ENCODE measurements at places on chromosomes 5 and 9.

GRCh38 chr9:118419676-118420075 lies 715.5 kb downstream of the TLR4 start:
- DNase-seq: no peak

GRCh38 chr5:137891849-137892248 lies 2.6 kb downstream of the PKD2L2 start:
- DNase-seq: no peak

GRCh38 chr9:96129747-96130146 lies 172.2 kb downstream of the HSD17B3 start:
- no peak for DNase-seq

GRCh38 chr5:55575815-55576583 lies 41.2 kb upstream of the PLPP1 start:
- peak; percentile 77 for DNase-seq

DNA sequence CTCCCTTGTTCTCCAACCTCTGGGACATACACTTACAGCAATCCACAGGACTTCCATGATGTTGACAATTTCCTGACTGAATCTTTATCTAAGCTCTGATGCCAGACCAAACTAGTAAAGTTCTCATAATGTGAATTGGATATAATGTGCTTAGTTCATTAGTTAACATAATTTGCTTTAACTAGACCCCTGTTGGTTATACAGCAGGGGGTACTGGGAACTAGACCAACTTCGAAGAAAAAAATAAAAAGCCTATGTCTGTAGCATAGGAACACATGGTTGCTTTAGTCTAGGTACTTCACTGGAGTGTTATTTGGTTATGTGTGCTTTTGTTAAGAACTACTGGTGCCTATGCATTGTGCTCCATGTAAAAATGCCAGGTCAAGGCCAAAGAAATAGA lies 173.8 kb downstream of the ADAMTS6 start:
- DNase-seq: no peak

GRCh38 chr5:45512521-45512920 lies 183.7 kb downstream of the HCN1 start:
- DNase-seq: no peak

GRCh38 chr5:134509308-134510040 lies 16.0 kb upstream of the JADE2 start:
- DNase-seq: no peak

- DNase-seq: peak; percentile 44
These were observed 101.6 kb downstream of the FSTL4 start for GRCh38 chr5:133510634-133511262.

GRCh38 chr5:158881091-158881880 lies 218.4 kb downstream of the EBF1 start:
- no peak for DNase-seq

- DNase-seq: no peak
These were observed 280.0 kb downstream of the GAS1 start for GRCh38 chr9:86667307-86667706.

- DNase-seq: no peak
These were observed 101.7 kb downstream of the ZNF354C start for GRCh38 chr5:179161901-179162300.

- peak; percentile 75 for DNase-seq
These were observed 258.6 kb upstream of the ADAMTS16 start for GRCh38 chr5:4881366-4882002.

- DNase-seq: no peak
These were observed 142.4 kb upstream of the GRAMD2B start for GRCh38 chr5:126280846-126281245.

DNA sequence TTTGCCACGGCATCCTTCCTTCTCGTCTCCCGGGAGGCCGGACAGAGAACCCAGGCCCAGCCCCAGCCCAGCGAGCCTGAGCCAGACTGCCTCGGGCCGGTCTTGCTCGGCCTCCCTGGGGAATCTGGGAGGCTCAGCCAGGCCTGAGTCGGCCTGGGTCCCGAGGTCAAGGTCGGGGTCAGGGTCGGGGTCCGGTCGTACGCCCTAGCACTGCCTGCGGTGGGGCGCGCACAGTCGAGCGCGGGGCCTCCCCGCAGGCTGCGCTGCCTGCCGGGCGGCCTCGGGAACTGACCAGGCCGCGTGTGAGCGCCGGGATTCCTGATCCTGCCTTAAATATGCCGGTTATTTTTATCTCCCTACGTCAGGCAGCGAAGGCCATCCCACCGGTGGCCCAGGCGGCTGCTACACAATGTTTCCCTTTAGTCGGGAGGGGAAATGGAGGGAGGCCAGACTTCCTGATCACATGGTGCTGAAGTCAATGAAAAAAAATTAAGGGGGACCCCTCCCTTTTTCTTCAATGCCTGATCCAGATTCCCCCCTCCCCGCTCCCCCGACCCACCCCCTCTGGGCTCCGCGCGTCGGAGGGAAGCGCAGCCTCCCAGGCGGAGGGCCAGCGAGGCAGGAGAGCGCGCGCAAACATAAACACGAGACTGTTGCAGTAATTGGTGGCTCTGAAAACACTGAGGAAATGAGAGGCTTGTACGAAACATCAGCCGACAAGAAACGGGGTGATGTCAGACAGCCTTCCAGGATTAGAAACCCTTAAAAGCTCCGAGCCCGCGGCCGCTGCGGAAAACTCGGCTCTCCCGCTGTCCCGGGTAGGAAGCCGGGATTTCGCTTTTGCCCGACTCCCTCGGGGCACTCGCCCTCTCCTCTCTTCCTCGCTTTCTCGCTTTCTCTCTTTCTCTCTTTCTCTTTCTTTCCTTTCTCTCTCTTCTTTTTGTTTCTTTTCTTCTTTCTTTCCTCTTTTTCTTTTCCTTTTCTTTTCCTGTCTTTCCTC lies 148.2 kb upstream of the KLF4 start:
- DNase-seq: no peak

- no peak for DNase-seq
These were observed 73.2 kb upstream of the EPB41L4A start for GRCh38 chr5:112492291-112492690.

DNA sequence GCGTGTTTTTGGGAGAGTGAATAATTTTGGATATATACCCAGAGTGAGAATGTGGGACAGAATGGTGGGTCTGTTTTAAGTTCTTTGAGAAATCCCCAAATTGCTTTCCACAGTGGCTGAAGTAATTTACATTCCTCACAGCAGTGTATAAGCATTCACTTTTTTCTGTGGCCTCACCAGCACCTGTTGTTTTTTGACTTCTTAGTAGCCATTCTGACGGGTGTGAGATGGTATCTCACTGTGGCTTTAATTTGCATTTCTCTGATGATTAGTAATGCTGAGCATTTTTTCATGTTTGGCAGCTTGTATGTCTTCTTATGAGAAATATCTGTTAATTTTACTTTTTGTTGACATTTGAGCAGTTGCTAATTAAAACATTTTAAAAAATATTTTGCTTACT lies 9.4 kb upstream of the SPATA31D1 start:
- DNase-seq: no peak

- DNase-seq: no peak
These were observed 149.7 kb downstream of the ENC1 start for GRCh38 chr5:74490814-74491213.

DNA sequence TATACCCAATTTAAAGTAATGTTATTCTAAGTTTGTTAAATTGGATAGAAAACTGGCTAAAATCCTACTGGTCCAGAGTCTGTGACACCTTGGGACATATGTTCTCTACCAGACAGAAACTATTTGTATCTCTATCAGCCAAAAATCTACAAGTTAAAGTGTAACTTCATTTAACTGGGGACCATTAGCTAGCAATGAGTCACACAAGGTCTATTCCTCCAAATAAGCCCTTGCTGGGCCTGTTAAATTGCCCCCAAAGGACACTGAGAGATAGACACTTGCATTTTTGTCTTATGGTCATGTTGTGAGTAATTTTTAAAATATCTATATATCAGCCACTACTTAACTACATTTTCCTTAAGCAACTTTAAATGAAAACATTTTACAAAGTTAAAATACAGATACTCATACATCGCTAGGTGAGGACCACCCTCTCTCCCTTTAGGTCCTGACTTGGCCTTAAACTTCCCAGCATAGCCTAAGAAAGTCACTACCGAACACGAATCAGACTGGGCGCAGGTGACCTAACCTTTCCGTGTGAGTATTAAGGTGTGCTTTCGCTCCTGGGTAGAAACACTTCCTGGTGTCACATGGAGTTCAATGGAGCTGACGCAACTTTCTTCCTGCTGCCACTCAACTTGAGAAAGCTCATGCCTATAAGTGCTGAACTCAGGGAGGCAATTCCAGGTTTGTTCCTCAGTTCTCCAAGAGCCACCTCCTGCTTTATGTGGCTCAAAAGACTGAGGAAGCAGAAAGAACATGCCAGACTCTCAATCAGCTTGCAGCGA lies 249.1 kb downstream of the DIRAS2 start:
- DNase-seq: no peak

DNA sequence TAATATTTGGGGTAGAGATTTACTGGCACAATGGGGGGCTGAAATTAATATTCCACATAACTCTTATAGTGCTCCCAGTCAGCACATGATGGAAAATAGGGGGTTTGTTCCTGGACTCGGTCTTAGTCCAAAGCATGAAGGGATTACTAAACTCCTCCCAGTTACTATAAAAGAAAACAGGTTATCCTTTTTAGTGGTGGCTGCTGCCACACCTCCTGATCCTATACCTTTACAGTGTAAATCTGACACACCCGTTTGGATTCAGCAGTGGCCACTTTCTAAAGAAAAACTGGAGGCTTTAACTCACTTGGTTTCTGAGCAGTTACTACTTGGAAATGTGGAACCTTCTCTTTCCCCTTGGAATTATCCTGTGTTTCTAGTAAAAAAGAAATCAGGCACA lies 572.9 kb upstream of the PTGER4 start:
- no peak for DNase-seq

All from vagina (tissue), 2 donors.